Activated CD4-positive, CD25-positive, alpha-beta regulatory T cell (primary cell): ENCODE measurements at places on chromosomes 2 and 18.

- DNase-seq = no peak
These were observed 93.9 kb downstream of the SH3RF3 start for GRCh38 chr2:109222825-109223471.

DNA sequence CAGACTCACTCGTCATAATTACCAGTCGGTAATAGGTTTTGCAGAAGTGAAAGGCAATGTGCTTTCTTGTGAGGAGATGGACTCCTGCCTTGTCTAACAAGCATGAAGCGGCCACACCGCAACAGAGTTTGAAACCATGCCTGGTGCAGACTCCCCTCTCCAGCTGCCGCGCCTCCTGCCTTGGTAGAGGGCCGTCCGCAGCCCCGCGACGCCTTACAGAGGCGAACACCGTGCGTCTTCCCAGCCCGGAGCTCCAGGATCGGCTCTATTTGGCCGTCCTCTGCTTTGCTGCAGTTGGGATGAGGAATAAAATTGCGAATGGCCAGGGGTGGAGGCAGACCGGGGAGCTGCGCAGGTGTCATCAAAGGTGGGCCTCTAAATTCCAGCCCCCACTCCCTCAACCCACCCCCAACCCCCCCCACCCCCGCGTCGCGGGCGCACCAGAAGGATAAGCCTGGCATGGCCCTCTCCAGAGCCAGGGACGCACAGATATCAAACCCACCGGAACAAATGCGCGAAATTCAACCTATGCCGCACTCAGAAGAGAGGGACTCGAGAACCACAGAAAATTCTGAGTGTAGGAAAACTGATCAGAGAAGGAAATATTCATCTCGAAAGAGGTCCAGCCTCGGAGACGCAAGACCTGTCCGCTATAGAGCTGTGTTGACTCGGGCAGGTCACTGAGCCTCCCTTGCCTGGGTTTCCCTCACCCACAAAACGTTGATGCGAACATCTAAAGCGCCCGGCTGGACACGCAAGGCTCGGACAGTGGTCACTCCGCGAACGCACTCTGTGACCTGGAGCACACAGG lies 1.1 kb downstream of the TRABD2A start:
- DNase-seq = no peak

GRCh38 chr2:70901227-70902066 lies 34.3 kb upstream of the ATP6V1B1 start:
- DNase-seq = no peak

DNA sequence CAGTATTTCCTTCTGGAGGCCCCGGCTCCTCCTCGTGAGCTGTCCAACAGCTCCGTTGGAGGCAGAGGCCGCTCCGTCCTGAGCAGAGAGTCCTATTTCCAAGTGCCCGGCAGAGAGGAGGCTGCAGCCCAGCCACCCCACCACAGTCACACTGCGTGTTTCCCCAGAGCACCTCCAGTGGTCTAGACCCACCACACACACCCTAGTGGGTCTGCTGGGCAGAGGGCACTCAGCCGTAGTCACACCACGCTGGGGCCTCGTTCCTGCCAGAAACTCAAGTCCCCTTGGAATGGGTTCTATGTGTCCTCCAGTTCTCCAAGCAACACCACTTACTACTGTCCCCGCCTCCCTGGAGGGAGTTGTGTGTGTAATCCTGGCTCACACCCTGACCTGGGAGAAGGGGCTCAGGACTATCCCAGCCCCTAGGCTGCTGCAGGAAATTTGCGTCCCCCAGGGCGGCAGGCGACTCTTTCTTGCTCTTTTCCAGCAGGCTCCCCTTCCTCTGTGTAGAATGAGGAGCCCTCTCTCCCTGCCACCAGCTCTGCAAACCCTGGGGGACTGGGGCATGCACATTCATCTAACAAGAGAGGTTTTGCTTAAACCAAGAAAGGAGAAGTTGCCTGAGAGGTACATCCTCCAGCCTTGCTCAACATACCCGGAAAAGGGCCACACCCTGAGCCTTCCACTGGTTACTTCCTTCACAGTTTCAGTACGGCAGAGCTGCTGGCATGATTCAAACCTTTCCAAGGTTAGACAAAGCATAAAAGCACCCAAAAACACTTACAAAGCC lies 114.1 kb downstream of the NDUFA10 start:
- DNase-seq = no peak

DNA sequence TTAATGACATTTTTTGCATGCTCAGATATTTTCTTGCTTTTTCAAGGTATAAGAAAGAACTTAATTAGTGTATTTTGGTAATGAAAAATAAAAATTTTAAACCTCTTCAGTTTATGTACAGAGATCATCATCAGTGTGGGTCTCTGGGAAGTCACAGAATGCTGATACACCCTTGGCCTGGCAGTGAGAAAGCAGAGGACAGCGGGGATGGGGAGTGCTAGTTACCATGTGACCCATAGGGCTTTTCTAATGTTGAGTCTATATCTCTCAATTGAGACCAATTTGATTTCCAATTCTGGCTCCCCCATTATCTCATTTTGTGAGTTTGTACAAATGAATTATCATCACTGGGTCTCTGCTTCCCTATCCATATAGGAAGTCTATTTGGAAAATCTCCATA lies 305.7 kb downstream of the CYRIA start:
- no peak for DNase-seq

- no peak for DNase-seq
These were observed 343.8 kb upstream of the EPHA4 start for GRCh38 chr2:221915926-221916325.

- no peak for DNase-seq
These were observed 54.0 kb downstream of the RAB27B start for GRCh38 chr18:54882318-54882717.

DNA sequence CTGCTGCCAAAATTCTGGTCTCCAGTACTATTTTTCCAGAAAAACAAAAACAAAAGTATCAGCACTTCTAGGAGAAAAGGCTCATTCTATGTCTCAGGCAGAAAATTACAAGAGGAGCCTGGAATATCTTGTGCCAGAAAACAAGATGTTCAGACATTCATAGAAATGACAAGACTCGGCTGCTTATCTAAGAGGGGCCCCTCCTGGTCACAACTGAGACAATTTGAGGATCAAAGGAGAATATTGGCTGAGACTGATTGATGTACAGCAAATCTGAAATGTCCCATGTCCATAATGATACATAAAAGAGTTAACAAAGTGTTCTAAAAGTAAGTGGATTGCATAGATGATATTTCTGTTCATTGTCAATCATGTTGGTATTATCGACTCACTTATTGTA lies 2.4 kb upstream of the RPS7 start:
- DNase-seq = no peak

GRCh38 chr18:45548614-45549013 lies 66.7 kb upstream of the SLC14A2 start:
- no peak for DNase-seq

- no peak for DNase-seq
These were observed 44.5 kb downstream of the RPE start for GRCh38 chr2:210046851-210047500.

GRCh38 chr2:220154304-220154703 lies 526.9 kb downstream of the SLC4A3 start:
- DNase-seq = no peak

DNA sequence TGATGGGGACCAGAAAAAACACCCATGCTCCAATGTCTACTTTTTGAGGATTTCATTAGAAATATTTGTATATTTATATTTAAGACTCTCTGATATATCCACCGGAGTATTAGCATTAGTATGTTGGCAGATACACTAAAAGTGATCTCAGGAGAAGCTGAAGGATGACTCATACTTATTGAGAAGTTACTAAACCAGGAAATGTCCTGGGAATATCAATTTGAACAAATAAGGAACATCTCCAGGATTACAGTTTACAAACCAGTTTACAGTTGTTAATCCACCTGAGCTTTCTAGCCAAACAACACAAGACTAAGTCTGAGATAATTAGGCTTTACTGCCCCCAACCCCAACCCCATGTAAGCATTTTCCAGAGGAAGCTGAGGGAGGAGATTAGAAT lies 16.1 kb upstream of the DPP4 start:
- DNase-seq = no peak

DNA sequence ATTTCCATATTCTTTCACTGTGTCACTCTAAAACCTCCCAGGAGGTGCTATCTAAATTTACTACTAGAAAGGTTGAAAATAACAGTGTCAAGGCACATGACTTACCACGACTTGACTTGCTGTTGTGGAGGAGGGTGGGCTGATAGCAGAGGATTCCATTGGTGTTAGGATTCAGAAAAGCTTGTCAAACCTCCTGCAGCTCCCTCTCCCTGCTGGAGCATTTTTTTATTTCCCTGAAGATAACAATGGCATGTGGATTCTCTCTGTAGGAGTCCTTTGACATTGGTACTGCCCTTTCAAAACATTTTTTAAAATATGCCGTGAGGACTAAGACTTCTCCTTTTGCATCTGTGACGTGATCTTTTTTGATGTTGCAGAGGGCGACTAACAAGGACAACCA lies 696.9 kb upstream of the GYPC start:
- no peak for DNase-seq

DNA sequence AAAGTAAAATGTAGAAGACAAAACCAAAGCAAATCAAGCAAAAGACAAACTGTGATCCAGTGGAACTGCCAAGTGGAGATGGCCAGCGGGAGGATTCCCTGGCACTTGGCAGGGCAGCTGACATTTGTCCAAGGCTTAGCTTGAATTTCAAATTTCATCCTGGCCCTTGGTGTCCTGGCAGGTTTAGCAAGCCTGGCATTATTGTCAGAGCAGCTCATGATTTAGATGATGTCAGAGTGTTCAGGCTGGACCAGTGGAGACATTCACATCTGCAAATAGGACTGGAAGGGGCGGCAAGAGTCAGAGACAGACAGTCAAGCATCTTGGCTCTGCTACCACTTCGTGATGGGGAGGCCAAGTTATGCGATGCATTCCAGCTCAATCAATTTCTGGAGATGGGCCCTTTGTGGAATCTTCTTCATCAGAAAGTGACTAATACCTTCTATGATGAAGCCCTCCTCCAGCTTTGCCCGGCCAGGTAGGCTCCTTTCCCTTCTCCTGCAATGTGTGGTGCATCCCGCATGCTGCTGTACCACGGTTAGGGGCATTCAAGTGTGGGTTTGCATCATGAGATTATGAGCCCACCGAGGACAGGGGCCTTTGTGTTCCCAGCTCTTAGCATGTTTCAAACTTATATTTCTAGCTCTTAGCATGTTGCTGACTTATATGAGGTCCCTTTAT lies 199.7 kb downstream of the ANKRD30B start:
- DNase-seq = no peak

DNA sequence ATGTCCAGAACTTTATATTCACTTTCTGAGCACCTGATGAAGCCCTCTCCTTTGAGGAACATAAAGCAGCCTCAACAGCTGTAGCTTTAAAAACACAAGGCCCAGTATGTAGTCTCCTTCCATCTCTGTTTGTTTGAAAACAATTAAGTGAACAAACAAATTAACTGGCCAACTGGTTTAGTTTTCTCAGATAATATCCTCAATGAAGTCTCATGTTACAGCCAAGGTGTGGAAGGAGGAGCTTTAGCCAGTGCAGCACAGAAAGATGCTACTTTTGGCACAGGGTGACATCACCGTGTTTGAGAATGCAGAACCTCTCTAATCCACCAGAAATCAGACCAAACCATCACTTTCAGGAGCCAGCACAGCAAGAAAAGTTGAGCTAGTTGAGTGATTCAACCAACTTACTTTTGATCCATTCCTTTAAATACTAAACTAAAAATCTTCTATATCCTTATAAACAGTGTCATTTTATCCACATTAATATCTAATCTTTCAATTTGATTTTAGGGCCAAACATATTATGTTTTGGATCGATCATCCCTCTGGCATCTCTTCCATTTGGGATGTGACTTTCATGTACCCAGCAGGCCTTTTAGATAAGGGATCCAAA lies 488.7 kb downstream of the ARHGAP15 start:
- no peak for DNase-seq
